ENCODE measurements at places on chromosomes 11 and 22.
A peak's percentile ranks its signal among the peaks of the same experiment; 100 is the strongest.

GRCh38 chr22:45468872-45469271, 33.8 kb upstream of the FBLN1 start:
- DNase-seq: no peak

DNA sequence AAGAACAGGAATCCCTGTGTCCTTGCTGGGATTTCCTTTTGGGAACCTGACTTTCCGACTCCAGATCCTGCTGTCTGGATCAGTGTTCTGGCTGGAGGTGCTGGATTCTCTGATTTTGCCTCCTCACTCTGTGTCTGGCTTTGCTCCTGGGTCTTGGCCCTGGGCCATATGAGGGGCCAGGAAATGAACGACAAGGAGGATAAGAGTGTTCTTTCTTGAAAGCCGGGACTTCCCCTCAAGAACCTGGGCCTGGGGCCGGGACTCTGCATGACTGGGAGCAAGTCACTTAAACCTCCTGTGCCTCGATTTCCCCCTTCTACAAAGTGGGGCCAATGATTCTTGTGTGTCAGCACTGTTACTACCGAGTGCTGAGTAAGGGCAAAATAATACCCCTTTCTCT, 2.9 kb upstream of the MYO7A start:
- DNase-seq: no peak

GRCh38 chr11:103904324-103904667, 132.1 kb upstream of the DDI1 start:
- DNase-seq: no peak

DNA sequence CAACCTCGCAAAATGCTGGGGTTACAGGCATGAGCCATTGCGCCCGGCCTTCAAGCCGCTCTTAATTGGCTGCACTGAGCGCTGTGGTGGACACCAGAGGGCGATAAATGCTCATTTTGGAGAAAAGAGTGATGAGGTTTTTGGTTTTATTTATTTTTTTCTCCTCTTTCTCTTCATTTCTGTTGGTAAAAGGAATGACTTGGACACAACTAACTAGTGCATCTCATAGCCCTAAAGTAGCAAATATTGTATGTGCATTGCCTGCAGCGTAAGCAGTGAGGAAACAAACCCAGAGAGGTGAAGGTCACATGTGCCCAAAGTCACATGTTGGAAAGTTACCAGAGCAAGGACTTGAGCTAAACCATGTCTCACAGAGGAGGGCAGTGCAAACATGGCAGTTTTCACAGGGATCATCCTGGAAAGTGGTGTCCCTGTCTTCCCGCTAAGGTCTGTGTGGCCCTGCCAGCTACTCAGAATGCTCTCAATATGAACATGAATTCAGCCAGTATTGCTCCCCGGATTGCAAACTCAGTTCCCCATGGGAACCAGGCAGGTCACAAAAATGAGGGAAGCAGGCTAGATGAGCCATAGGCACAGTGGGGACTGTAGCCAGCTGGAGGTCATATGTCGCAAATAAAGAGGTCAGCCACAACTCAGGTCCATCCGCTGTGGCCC, 8.6 kb upstream of the CD82 start:
- peak; percentile 25 for DNase-seq

DNA sequence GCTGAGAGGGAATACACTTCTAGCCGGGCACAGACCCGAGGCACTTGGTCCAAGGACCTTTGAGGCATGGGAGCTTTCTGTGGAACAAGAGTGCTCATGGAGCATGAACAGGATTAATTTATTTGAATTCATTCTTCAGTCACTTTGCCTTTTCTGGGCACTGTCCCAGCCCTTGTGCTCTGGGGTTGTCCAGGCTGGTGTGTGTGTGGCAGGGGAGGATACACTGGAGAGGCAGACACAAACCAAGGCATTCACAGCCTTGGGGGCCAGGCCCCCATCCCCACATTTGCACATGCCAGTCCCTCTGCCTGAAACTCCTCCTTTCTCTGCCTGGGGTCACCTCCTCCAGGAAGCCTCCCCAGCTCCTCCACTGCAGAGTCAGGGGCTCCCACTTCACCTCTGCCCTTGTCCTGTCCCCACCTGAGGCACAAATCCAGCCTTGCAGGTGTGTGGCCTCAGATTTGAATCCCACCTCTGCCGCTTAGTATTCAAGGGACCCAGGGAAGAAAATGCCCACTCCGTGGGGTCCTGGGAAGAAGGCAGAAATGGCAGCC, 55.5 kb downstream of the MYO7A start:
- no peak for DNase-seq

- DNase-seq: peak; percentile 11
Observed at GRCh38 chr11:22543261-22543660, 82.4 kb downstream of the FANCF start.

GRCh38 chr11:108663154-108663877, 1.6 kb upstream of the DDX10 start:
- no peak for DNase-seq

DNA sequence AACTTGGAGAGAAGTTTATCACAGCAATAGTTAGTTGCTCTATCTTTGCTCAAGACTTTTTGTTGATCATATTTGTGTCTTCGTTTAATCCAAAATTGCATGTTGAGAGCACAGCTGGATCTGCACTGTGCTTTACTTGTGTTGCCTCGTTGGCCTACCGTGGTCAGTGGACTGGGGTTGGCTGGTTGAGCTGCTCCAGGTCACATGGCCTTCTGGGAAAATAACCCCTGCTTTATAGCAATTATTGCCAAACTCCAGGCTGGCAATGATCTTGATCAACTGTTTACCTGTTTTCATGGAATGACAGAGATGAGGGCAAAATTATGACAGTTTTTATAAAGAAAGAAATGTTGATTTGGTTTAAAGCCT, 5.7 kb upstream of the PLET1 start:
- no peak for DNase-seq

- no peak for DNase-seq
Observed at GRCh38 chr11:34340653-34341052, 17.2 kb downstream of the ABTB2 start.

All from NCI-H1694 treated with DMSO at 0.1 percent for 48 hours (cell line).